ENCODE measurements at places on chromosomes 7 and 10.

DNA sequence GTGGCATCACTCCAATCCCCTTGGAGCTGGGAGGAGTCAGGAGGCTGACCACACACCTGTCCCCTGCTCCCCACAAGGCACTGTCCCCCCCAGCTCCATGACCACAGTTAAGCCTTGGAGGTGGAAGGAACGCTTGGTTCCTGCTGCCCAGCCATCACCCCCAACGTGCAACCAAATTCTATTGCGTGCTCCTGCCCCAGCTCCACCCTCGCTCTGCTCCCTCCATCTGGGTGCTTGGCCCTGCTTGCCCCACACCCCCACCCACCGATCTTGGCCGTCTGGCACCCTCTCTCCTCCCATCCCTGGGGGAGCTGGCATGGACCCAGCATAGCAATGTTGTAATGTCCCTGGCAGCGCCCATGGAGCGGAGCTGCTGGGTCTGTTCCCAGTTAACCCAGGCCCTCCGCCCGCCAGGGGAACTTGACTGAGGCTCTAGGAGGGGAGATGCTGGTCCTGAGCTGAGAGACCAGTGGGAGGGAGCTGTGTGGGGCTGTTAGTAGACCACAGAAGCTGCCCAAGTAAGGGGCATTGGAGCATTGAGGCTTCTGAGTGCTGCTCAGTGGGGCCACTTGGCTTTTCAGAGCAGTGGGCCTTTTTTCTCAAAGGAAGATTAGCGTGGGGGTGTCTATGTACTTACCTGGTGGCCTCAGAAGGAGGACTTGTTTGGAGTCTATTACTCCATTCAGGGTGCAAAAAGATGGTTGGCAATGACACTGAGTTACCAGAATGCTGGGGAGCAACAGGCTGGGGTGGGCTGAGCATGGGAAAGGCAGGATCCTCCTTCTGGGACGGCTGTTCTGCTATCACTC lies 1.1 kb downstream of the EPHB6 start:
- DNase-seq: no peak

- DNase-seq: no peak
Measured at GRCh38 chr7:25223206-25223605, 5.1 kb downstream of the NPVF start.

DNA sequence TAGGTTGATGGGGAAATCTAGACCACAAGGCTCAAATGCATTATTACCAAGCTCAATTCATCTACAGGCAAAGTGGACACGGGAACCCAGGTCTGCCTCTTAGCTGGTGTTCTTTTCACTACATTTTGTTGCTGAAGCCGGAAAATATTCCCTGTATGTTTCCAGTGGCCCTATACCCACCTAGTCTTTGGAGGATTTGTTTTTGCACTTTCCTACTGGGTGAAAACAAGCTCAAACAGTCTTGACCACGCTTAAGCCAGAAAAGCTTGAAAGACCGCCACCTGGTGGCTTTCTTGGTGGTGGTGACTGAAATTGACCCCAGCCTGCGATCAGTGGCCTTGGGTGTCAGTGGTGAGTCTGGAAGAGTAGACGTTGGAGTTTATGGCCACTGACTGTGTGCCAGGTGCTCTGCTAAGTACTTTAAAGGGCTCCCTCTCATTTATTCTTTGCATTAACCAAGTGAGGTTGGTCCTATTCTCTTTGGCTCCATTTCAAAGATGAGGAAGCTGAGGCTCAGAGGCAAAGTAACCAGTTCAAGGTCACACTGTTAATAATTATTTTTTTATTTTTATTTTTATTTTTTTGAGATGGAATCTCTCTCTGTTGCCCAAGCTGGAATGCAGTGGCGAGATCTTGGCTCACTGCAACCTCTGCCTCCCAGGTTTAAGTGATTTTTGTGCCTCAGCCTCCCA lies 11.1 kb upstream of the CRTAC1 start:
- DNase-seq: peak; percentile 69

- DNase-seq: no peak
Measured at GRCh38 chr7:138608275-138608674, 92.9 kb downstream of the SVOPL start.

GRCh38 chr7:35758421-35758820 lies 42.4 kb upstream of the SEPTIN7 start:
- no peak for DNase-seq

- no peak for DNase-seq
Measured at GRCh38 chr10:105706281-105707026, 1065.4 kb downstream of the SORCS3 start.

DNA sequence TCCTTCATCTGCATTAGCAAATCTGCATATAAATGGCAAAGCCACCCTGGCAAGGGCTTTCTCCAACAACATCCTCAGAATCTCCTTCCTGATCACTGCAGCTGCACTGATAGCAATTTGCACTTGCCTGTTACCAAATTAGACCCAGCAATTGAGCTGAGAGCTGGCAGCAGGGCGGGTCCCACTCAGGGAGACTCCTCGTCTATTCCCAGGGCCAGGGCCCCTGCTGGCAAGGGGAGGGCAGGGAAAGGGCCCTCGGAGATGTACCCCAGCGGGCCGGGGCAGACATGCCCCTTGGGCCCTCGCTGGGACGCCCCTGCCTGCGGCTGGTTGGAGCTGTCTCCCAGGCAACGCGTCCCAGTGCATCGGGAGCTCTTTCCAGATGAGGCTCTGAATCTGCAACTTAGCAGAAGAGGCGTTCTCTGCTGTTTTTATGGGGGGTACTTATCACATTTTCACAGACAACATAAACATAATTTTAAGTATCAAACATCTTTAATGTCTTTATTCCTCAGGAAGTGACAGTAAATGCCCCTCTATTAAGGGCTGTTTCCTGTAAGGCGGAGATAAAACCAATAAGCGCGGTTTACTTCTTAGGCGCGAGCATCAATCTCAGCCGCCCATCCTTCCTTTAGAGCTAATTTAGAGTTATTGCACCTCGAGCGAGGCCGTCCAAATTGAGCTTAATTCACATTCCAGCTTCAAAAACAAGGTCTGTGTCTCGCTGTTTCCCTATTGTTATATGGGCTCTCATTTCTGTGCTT lies 249.0 kb upstream of the PPP2R2D start:
- no peak for DNase-seq

DNA sequence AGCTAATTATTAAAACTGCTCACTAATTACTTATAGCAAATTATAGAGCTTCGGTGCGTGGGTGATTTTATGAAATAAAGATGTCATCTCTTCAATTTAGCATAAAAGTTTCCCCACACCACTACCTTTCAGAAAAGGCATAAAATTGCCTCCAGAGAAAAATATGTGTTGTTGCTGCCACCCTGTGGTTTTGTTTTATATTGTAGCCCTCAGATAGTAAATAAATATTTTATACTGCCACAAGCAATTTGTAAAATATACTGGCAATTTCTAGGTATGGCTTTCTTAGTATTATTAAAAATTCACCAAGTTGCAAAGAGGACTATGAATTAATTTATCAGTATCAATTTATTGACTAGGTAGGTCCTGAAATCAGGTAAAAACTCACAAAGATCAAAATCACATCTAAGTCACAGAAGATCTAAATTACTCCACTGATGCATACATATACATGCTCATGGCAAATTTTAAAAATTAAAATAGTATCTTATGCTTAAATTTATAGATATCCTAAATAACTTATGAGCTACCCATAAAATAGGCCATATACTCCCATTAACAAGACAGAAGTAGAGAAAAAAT lies 26.5 kb downstream of the ASNS start:
- peak; percentile 15 for DNase-seq

DNA sequence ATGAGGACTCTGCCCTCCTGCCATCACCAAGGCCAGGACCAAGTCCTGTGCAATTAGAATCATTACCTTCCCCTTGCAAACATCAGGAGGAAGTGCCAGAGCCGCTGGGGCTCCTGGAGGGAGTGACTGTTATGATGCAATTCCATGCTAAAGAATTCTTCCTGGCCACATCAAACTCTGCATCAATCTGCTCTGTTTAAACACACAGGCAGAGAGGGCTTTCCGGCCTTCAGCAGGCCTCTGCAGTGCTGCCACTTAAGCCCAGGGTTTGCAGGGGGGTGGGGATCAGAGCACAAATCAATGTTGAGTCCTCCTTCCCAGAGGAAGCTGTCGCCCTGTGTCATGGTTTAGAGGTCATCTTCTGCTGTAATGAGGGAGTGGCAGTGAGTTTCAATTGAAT lies 58.1 kb downstream of the CTBP2 start:
- DNase-seq: peak; percentile 26

GRCh38 chr7:87715545-87715944 lies 87.3 kb downstream of the RUNDC3B start:
- no peak for DNase-seq

DNA sequence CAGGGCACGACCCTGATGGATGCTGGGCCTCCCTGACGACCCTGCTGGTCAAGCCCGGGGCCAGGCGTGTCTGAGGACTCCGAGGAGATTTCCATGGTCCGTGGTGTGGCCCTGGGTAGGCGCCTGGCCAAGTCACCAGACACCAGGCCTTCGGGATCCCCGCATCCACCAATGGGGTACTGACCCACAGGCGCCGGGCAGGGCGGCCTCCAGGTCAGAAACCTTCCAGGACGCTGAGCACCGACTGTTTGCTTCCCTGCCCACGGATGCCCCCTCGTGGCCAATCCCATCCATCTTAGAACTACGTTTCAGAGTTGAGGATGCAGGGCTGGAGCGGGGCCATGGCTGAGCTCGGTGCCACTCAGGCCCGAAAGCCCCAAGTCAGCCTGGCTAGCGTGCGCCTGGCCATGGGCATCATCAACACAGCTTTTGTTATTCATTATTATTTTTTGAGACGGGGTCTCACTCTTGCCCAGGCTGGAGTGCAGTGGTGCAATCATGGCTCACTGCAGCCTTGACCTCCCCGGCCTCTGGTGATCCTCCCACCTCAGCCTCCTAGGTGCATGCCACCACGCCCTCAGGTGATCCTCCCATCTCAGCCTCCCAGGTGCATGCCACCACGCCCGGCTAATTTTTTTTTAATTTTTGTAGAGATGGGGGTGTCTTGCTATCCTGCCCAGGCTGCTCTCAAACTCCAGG lies 7.1 kb upstream of the AMZ1 start:
- peak; percentile 61 for DNase-seq

DNA sequence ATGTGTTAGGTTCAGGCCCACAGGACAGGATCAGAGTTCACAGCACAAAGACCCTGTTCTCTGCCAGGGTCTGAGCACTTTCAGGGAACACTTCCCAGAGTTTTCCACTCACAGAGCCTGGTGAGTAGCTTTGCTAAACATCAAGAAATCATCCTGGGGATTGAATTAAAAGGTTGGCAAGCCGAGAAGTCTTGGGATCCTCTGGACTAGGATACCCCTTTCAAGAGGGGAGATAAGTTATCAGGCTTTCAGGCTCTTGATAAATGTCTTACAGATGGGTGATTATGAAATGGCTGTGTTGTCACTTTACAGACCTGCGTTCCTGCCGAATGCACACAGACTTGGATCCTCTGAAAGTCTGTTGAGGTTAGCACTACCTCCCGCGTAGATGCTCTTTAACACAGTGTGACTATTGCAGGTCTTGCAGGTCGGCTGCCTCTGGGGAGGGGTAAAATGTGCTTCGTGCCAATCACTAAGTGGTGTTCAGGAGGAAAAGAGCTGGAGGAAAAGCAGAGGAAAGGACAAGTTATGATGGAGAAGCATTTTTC lies 473.5 kb upstream of the AKR1E2 start:
- DNase-seq: no peak

GRCh38 chr10:23412223-23412622 lies 26.7 kb upstream of the OTUD1 start:
- no peak for DNase-seq

DNA sequence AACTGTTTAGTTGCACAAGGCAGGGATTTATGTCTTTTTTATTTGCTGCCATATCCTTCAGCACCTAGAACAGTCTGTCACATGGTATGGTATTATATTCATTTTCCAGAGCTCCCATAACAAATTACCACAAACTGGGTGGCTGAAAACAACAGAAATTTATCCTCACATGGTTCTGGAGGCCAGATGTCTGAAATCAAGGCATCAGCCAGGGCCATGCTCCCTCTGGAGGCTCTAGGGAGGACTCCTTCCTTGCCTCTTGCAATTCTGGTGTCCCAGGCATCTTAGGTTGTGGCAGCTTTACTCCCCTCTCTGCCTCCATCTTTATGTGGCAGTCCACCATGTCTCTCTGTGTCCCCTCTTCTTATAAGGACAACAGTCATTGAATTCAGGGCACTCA lies 43.1 kb downstream of the MET start:
- no peak for DNase-seq

DNA sequence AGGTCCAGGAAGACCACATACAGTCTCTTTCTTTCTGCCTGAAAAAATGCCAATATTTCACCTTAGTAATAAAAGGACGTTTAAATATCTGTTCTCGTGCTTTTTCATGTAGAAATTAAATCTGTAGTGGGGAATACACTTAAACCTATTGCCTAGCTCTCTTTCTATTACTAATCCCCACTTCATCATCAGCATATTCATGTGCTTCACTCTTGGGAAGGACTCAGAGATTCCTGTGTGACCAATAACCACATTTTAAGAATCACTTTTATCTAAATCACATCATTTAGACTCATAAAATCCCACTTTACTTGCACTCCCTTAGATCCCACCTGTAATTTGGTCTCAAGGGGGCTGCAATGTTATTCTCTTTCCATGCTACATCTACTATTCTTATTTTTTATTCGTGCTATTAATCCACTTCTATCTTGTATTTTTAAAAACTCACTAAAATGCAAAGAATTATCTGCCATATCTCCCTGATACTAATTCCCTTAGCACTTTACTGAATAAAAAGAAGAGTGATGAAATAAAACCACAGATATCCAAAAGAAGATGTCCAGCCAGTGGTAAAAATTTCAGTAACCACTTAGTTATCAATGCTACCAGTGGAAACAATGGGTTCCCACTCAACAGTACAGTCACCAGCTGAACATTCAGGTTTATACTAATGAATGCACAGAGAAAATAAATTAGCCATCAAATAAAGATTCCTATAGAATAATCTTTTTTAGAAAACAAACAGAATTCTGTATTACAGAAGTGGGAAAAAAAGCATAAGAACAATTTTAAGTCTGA lies 102.1 kb downstream of the PPP1R17 start:
- no peak for DNase-seq

- no peak for DNase-seq
Measured at GRCh38 chr10:32229170-32229569, 117.8 kb downstream of the EPC1 start.

Measured in RWPE1 (cell line).